ENCODE measurements at places on chromosomes 11 and 22.

GRCh38 chr11:16186680-16187079 is 169.7 kb downstream of the SOX6 start:
- DNase-seq = no peak

- DNase-seq = no peak
These were observed 883.3 kb downstream of the NTM start for GRCh38 chr11:132253469-132254264.

DNA sequence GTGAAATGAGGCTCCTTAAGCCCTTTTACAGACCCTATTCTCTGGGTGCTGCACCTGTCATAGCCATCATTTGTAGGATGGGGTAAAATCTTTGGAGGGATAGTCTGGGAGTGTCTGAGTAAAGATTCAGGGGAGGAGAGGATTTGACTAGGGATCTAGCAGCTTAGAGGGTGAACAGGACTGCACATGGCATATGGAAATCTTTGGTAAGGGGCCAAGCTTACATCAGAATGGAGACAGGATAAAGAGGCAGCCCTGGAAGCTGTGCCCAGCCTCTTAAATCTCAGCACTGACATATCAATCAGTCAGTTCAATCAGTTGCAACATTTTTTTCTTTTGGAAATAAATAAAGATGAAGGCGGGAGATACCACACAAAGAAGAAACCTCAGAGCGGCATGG is 301.8 kb upstream of the CADM1 start:
- DNase-seq = no peak

DNA sequence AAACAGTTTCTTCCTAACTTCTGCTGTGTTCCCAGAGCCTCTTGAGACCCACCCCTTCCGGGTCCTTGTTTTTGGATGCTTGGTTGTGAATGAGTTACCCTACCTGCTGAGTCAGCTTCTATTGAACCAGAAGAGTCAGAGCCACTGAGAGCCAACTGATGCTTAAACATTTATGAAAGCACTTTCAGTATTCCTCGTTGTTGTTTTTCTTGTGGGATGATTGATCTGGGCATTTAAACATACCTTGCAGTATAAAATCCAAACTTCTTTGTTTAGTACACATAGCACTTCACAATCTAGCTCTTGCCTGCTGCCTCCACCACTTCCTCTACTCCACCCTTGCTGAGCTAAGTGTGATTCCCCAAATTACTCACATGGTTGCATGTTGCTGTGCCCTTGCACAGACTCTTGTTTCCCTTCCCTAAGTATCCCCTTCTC is 5.5 kb downstream of the PRSS23 start:
- peak; percentile 79 for DNase-seq

- DNase-seq = no peak
These were observed 35.5 kb downstream of the USP28 start for GRCh38 chr11:113839842-113840241.

- DNase-seq = no peak
These were observed 114.2 kb upstream of the CADM1 start for GRCh38 chr11:115618428-115618827.

GRCh38 chr11:45530776-45531175 is 134.6 kb downstream of the CHST1 start:
- no peak for DNase-seq

GRCh38 chr22:27099946-27100722 is 442.7 kb downstream of the MIAT start:
- DNase-seq = no peak

DNA sequence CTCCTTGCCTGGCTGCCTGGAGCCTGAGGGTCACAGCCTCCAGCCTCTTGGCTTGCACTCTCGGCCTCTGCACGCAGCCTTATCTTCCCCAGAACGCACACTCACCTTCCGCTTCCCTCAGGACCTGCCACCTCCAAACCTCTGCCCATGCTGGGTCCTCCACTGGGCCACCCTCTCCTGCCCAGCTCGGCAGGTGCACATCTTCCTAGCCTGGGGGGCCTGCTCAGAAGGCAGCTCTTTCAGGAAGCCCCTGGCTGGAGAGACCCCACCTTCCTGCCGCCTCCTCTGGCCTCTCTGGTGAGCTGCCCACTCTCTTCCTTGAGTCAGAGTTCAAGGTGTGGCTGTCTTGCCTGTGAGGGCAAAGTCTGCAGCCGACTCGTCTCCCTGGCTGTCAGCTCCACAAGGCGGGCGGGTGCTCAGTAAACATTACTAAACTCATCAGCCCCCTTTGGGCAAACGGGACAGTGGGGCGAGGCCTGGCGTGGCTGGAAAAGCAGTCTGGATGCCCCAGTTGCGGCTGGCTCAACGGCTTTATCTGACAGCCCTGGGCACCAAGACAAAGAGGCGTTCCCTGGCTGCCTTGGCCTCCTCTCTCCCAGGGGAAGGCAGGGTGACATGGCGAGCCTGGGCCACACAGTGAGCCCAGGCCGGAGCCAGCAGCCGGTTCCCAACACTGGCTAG is 1.7 kb upstream of the LINC01488 start:
- DNase-seq = no peak

DNA sequence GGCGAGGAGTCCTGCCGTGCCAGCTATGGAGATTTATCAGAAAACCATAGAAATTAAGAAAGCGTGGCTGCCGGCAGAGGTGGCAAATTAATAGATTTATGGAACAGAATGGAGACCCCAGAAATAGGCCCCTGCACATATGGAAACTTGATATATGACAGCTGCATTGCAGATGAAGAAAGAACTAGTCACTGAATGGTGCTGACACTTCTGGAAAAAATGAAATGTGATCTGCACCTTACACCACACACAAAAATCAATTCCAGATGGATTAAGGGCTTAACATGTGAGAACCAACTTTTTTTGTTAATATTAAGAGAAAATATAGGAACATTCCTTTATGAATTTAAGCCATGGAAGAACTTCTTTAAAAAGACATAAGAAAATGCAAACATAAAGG is 40.3 kb upstream of the TSKU start:
- DNase-seq = no peak

DNA sequence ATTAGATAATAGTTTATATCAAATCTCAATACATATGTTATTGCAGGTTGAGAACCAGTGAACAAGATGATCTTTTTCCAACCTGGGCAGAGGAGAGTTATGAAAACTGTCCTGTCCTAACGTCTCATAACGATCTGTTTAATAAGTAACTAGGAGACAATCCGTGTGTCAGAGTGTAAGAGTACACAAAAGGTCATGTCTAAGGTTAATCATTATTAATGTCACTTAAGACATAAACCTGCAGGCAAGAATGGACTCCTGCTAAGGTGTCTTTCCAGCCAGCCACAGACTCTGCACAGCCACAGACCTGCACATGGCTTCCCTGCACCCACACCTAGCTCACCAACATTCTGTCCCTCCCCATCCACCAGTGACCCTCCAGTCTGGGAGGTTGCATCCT is 10.1 kb downstream of the SLC5A4 start:
- no peak for DNase-seq

DNA sequence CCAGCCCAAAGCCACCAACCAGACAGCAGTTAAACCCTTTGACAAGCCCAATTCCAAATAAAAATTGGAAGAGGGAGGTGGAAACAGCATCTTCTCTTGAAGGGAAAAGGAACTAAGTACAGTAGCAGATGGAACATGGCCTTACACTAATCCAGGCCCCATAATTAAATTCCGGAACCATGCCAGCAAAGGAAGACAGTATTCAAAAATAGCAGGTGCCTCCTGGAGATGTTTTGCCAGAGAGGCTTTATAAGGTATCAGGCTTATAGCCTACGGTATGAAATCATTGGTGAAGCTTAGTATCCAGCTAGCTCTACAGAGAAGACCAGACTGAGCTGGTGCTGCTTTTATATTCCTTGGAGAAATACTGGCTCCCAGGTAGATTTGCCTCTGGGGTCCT is 344.1 kb upstream of the API5 start:
- DNase-seq = no peak

DNA sequence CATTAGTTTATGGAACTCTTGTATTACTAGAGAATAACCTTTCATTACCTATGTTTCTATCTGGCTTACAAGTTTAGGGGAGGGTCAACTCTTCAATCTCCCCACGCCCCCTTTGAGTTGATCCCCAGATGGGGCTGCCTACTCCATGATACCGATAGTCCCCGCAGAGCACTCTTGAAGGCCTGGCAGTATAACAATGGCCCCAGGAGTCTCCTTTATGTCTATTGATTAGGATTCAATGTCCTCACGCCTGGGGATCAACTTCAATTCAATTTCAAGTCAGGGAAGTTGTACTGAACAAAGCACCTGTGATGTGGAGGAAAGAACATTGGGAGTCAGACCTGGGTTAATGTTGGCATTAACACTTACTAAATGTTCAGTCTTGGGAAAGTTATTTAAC is 520.2 kb downstream of the METTL15 start:
- DNase-seq = no peak

DNA sequence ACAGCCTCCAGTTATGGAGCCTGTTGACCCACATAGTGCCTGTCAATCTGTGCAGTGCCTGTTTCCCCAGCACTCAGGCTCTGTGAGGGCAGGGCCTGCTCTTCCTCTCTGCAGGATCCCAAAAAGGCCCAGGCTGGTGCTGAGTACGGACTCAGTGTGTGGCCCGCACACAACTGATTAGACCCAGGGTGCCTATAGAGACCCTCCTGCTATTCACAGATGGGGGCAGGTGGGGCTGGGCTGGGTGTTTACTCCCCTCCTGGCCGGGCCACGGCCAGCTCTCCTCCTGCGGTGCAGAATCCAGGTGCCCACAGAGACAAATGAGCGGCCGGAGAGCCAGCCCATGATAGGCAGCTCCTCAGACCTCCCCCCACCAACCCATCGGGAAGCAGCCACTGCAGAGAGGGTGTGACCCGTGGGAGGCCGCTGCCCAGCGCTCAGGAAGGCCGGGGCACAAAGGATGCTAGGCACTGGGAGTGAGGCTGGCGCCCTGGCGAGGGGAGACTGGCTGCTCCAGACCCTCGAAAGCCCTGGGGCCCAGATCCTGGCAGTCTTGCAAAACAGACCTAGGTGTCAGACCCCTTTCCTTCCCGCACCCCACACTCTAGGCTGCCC is 239.0 kb downstream of the CTTN start:
- DNase-seq = no peak

DNA sequence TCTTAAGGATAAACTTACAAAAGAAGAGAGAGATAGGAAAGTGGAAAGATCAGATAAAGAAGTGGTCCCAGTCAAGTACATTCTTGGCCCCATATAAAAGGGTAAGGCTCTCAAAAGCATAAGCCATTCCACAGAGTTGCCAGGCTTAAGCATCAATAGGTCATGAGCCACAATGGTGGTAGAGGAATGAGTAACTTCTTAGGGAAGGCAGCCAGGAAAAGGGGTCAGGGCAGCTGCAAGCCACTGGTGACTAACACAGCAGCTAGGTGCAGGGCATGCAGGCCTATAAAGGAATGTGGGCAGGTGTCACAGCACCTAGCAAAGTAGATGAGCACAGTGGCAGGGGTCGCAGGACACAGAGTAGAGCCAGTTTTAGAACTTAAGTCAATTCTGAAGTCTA is 302.6 kb upstream of the FAT3 start:
- DNase-seq = no peak

GRCh38 chr11:15912825-15913224 is 443.5 kb downstream of the SOX6 start:
- no peak for DNase-seq

GRCh38 chr22:16804882-16805281 is 20.3 kb downstream of the XKR3 start:
- DNase-seq = no peak

DNA sequence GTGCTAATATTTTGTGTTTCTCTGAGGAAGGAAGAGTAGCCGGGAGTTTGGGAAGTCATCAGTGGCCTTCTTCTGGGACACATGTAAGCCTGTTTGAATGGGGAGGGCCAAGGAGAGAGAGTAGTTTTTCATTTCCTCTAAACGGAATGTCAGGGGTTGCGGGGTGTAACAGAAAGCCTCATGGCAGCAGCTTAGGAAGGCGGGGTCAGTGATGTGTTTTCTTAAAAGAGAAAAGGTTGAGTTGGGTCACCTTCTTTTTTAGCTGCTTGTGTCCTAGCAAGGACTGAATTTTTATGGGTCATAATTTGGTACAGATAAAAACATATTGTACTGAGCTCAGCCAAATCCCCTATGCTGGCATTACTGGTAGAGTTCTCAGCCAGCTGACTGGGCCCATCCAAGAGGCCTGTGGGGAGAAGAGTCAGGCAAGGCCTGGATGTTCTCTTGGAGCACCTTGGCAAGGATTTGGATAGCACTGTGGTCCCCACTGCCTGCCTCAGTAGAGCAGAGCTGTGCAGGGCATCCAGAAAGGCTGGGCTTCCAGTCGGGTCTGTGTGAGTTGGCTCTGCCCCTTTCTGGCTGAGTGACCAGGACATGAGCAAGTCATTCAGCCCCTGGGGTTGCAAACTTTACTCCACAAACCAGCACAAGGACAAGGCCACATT is 29.4 kb upstream of the NAV2 start:
- no peak for DNase-seq

GRCh38 chr11:130420478-130421198 is 7.8 kb downstream of the ADAMTS8 start:
- peak; percentile 61 for DNase-seq

DNA sequence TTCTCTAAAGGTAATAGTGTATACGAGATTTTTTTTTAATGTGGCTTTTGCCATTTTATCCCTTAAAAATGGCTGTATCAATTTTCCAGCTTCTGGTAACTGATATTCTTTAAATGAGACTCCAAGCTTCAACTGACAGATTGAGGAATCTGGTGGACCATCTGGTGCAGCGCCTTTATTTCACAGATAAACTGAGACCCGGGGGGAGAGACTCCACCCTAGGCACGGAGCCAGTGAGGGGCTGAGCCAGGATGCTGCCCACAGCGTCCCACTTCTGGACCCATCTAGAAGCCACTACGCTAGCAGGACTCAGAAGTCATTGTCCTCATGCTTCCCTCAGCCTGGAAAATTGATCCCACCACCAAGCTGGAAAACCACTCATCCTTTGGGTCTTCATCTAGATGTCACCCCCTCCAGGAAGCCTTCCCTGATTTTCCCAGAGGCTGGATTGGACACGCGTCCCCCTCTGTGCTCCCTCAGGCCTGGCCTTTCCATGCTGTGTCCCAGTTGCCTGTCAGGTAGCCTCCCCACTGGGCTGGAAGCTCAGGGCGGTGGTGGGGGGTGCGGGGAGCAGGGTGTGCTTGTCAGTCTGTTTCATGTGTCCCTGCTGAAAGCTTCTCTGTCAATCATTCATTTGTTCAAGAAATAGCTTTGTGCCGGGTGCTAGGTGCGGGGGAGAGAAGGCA is 12.3 kb upstream of the CD5 start:
- DNase-seq = no peak

All from inflammatory macrophage treated with lipopolysaccharide for 1 hour (primary cell).